ENCODE measurements at places on chromosomes 12 and 14.
A peak's percentile ranks its signal among the peaks of the same experiment; 100 is the strongest.

GRCh38 chr12:15555446-15555845 lies 233.1 kb downstream of the PTPRO start:
- no peak for DNase-seq

DNA sequence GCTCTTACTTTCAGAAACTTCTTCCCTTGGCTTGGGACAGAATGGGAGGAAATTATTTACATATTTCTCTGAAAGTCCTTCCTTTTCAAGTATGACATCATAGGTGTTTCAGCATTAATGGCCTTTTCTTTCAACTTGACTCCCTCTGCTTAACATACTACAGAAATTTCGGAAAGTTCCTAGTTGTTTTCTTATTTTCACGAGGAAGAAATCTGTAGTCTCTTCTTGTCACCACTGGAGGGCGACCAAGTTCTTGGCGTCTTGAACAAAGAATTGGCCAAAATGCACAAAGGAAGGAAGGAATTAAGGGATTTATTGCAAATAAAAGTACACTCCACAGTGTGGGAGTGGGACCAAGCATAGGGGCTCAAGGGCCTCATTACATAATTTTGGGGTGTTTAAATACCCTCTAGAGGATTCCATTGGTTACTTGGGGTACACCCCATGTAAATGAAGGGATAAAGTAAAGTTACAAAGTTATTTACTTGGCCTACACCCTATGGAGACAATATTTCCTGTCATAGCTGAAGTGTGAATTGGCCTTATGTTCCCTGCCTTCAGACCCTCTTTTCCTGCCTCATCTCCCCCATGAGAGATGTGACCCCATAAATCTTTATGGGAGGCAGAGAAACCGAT lies 70.4 kb downstream of the RPL10L start:
- no peak for DNase-seq

DNA sequence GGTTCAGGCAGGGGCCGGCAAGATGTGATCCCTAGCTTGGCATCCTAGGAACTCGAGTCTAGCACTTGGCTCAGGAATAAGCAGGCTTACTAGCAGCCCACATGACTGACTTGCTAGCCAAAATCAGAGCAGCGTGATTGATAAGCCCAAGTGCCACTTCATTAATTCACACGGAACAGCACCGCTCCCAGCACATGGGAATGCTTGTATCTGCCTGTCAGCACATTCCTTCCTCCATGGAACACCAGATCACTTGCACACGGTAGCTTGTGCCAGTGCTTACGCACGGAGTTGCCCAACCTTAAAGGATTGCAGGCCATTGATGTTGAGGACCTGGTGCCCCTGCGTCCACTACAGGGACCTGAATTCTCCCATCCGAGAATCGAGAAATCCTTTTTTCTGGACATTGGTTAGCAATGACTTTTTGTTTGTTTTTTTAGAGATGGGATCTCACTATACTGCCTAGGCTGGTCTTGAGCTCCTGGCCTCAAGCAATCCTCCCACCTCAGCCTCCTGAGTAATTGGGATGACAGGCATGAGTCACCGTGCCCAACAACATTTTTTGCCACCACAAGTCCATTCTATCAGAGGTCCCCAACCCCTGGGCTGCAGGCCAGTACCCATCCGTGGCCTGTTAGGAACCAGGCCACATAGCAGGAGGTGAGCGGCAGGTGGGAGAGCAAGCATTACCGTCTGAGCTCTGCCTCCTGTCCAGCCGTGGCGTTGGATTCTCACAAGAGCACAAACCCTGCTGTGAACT lies 30.6 kb upstream of the TSPAN9 start:
- no peak for DNase-seq

GRCh38 chr14:100733152-100733850 lies 6.6 kb downstream of the DLK1 start:
- DNase-seq = no peak

GRCh38 chr14:100764471-100765115 lies 37.9 kb downstream of the DLK1 start:
- DNase-seq = no peak

DNA sequence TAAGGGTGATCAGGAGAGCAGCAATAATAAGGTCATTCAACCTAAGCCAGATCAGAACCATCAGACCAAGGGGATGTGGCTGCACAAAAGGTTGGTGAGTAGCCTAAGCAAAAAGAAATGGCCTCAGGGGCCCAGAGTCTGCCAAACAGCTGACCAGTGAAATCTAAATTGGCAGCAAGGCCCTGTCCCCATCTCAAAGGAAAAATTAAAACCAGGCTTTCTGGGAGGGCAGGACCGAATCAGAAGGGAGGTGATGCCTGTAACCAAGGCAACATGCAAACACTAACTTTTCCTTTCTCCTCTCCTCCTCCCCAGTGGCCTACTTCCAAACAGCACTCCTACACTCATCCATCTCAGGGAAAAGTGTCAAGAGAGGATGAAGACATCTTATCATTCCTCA lies 256.4 kb downstream of the NUAK1 start:
- peak; percentile 3 for DNase-seq

DNA sequence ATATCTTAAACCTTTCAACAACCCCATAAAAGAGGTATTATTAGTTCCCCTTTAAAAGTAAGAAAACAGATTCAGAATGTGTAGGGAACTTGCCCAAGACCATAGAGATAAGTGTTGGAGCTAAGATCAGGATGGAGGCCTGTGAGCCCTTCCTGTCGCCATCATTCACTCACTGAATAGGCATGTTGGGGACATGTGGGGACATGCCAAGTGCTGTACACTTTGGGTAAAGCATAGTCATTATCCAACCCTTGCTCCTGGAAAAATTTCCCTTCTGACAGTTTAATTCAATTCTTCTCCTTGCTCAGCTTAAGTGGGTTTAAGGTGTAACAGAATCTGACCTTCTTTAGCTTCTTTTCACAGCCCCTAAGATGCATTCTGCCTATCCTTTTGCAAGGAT lies 28.0 kb upstream of the C12orf42 start:
- DNase-seq = no peak
